Heart left ventricle (tissue), 16 donors: ENCODE measurements at places on chromosomes 2 and 18. TPM values are rescaled to one million over a fixed set of nuclear protein-coding genes. Genes with fewer than 3 reads are reported as not detected.

DNA sequence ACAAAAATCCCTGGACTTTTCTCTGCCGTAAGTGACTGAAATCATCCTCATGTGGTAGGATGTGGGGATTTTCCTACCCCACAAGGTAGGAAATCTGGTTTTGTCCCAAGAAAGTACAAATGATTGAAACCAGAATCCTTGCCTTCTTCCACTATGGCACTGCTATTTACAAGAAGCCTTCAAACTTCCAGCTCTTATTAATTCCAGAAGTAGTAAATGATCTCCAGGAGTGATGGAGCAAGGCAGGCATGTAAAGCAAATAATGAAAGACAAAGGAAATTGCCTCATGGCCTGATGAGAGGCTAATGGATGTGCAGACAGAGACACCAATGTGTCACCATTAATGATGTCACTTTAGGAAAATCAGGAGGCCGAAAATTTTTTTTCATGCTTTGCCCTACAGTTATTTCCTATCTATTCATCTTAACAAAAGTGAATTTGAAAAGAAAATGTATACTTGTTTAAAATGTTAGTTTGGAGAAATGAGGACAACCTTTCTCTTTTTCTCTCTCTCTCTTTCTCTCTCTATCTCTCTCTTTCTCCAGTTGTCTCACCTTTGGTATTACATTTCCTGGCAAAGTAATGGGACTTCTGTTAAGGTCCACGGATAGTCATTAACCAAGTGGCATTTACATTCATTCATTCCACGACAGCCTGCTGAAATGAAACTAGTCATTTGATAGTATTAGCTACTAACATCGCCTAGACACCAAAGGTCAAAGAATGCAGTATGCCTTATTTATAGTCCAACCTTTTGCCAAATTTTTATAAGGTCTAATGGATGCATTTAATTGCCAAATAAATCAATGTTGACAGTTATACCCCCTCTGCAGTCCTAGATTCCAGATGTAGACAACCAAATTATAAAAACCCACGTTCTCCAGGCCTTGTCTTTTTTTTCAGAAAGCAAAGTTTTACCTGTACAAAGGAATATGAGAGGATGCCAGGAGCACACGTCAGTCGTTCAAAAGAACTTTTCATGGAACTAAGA, 5.0 kb upstream of the EVA1A start:
- no peak for DNase-seq

GRCh38 chr18:63788447-63789096, 13.4 kb downstream of the SERPINB7 start:
- DNase-seq = no peak

- no peak for DNase-seq
These were observed 735.6 kb downstream of the TSN start for GRCh38 chr2:122491011-122491410.

- peak; percentile 15 for DNase-seq
These were observed 95.6 kb downstream of the HDAC4 start for GRCh38 chr2:239305222-239305575.

The SNED1 gene
- polyA plus RNA-seq = 4.2 TPM

The NEURL3 gene
- not detected for polyA plus RNA-seq

- peak; percentile 76 for DNase-seq
These were observed 56.2 kb downstream of the EMILIN2 start for GRCh38 chr18:2903006-2903405.

The GBX2 gene
- 0.55 TPM for polyA plus RNA-seq

DNA sequence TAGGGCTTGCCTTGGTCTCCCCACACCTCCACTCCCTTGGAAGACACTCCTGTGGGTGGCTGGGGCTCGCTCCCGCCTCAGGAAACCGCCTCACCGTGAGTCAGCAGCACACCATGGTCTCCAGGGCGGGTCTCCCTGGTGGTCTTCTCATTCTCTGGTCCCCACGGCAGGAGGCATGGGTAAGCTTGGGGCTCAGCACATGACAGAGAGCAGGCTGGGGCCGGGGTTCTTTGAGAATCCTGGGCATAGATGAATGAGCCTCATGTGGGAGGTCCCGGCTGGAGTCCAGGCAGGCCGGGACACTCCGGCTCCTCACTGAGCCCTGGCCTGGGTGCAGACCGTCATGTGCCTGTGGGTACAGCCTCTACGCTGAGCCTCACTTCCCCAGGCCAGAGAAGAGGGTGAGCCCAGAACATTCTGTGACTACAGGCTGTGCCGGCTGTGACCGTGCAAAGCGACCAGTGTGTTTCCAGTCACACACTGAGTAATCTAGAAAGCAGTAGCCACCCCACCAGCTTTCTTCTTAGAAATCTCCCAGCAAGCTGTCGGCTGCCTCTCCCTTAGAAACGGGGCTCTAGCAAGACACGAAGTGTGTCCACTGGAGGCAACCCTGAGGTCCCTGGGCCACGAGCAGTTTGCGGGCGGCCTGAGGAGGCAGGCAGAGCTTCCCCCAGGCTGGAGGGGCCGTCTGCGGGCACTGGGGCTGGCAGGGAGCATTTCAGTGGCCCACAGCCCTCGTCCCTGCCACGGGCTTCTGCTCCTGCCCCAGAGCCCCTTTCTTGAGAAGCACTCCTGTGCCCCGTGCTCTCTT, 93.1 kb downstream of the RHOB start:
- DNase-seq = no peak

GRCh38 chr2:120599072-120599471, 136.6 kb upstream of the GLI2 start:
- DNase-seq = peak; percentile 27

The NYAP2 gene
- not detected for polyA plus RNA-seq

DNA sequence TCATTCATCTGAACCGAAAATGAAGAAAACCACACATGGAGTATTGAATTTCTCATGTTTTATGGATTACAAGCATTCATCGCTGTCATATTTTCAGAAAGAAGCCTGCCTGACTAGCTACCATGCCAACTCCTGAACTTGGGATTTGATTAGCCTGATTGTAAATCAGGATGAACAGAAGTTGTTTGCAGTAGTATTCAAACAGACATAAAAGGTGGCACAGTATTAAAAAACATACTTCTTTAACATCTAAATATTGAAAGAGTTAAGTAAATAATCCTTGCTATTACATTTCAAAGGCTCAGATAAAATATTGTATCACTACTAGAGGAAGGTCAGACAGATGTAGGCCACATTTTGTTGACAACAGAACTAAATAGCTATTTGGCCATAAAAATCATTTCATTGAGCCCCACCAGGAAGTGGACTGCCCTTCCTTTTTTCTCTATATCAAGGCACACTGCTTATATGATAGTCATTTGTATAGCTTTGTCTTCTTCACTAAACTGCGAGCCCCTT, 21.6 kb downstream of the SLC38A11 start:
- no peak for DNase-seq

DNA sequence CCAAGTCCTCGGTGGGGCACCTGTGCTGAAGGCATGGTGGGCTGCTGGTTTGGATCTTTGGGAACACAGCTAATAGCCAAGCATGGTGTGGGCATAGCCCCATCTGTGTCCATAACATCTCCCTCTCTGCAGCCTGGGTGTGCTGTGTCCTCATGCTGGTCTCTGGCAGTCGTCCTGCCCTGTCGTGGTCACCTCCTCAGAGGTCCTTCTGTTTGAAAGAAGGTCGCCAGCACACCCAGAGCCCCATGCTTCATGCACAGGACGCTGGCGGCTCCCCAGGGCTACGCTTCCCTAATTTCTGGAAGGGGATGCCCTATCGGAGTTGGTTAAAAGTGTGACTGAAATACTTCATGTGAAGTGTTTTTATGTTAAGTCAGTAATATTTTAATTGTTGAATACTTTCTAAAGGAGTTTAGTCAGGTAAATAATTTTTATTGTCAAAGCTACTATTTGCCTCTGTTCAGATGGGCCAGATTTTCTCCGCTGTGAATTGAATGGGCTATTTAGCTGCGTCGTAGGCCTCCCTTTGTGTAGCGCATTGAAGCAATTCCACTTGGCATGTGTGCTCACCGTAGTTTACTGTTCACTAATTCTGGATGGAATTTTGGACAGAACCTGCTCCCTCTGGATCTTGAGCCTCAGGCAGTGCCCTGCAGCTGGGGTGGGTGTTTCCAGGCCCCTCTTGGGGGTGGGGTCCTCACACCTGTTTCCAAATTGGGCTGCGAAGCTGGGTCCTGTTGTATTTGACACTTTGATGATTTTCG, 81.9 kb downstream of the WDSUB1 start:
- DNase-seq = no peak

The MRPS9 gene
- polyA plus RNA-seq = 92.8 TPM

The GALR1 gene
- 0.01 TPM for polyA plus RNA-seq

GRCh38 chr2:110863726-110864125, 131.4 kb downstream of the ACOXL start:
- DNase-seq = no peak

DNA sequence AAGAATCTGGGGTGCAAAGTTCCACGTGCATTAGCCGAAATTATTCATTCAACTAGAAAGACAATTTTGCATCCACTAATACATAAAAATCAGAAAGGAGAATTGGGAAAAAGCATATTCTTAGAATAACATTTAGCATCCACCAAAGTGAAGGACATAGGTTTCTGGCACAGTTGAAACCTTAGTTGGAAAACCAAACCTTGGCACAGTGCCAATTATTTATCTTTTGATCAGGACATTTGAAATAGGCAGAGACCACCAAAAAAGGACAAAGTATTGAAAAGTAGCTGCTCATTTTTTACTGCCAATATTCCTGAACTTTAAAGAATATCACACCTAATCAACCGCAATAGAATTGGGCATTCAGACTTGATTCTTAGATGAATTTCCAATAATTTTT, 25.5 kb upstream of the NFU1 start:
- DNase-seq = no peak

DNA sequence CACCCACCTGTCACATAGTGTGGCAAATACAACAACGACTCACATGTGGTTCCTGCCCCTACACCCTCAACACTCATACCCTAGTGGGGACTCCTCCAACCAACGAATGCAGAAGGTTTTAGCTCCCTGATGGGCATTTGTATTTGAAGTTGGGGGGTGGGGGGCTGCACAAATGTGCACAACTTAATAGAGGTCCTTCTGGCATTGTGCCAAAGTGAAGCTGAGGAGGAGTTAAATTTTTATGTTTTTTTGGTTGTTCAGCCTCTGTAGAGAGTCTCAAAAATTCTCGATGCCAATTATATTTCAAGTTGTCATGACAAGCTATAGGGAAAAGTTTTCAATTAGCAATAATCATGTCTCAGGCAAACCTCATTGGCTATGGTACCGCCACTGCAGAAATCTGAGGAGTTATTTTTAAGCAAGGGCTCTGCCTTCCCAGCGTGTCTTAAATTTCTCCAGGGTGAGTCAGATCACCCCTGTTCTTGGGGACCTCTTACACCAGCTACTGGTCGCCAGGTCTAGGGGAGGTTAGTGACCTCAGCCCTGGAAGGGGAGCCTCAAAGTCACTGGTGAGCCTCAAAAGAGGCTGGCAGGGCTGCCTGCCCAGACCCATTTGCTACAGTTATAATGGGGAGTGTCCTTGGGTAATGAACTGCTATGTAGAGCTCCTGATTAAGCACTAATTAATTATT, 102.7 kb upstream of the TAF1B start:
- no peak for DNase-seq

The PCBP1 gene
- polyA plus RNA-seq = 296 TPM

The SKA1 gene
- polyA plus RNA-seq = 0.35 TPM

The RAB17 gene
- polyA plus RNA-seq = 5.6 TPM

DNA sequence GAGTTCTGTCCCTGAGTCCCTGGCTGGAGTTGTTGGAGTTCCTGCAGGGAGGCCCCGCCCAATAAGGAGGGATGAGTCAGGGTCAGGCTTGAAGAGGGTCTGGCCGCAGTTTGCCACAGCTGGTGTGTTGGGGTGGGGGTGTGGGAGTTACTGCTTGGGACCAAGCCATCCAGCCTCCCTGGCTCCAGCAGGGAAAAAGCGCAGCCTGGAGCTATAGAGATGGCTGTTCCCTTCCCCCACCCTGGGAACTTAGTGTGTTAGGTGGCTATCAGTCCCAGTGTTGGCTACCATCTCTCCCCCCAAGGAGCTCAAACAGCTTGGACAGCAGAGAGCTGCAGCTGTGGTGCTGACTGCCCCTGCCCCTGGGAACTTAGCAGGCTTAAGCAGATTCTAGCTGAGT, 13.2 kb upstream of the TANK start:
- peak; percentile 41 for DNase-seq

The SYT4 gene
- polyA plus RNA-seq = not detected

- no peak for DNase-seq
These were observed 199.4 kb downstream of the IRS1 start for GRCh38 chr2:226600184-226600583.

DNA sequence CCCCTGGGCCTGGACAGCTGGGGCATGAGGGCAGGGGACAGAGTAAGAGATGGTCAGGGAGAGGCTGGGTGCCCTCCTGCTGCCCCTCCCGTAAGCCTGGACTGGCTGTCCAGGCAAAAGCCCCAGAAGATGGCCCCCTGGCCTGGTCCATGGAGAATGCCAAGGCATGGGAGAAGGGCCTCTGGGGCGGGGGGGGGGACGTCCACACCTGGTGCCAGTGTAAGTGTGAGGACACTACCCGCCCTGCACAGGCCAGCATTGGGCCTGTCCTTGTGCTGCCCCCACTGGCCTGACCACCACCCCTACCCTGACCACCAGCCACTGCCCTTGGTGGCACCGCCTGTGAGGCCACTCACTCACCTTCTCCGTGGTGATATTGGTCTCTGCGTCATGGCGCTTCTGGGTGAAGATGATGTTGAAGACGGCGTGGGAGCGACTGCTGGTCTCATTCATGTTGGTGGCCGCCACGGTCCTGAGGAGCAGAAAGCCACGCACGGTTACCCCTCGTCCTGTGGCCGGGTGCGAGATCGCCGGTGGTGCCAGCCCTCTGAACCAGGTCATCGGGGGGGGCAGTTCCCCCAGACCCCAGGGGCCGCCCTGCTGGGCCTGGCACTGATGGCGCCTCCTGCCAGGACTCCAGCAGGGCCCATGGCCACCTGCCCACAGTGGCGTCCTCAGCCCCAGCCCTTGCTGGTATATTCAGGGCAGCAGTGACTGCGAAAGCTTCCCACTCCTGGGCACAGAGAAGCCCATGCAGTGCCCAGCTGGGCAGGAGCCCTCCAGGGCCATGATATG, 35.2 kb downstream of the KIF1A start:
- peak; percentile 20 for DNase-seq

DNA sequence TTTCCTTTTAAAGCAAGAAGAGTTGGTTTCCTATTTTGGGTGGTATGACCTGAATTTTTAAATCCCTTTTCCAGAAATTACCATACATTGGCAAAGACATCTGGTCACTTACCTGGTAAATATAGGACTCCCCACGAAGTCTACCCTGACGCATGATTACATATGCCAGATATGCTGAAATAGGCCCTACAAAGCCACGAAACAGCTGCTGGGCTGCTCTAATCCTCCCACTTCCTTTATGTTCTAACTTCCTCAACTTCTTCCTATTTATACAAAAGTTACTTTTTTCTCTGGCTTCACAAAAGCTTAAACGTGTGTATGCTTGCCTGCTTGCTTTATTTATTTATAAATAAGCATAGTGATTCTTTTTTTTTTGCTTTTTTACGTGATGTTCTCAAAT, 186.0 kb upstream of the EPHA4 start:
- DNase-seq = no peak

GRCh38 chr18:77339093-77339492, 89.4 kb downstream of the GALR1 start:
- DNase-seq = no peak

The CTAGE1 gene
- polyA plus RNA-seq = not detected

- DNase-seq = peak; percentile 95
These were observed 84.3 kb downstream of the MAP3K20 start for GRCh38 chr2:173159791-173160463.
